ENCODE measurements at places on chromosomes 12 and 14. TPM values are rescaled to one million over a fixed set of nuclear protein-coding genes. Genes with fewer than 3 reads are reported as not detected.
A peak's percentile ranks its signal among the peaks of the same experiment; 100 is the strongest.

The C1QL4 gene
- not detected for total RNA-seq

The GLIPR1L2 gene
- 0.50 TPM for total RNA-seq

The LMO3 gene
- total RNA-seq, result not detected

The KCNC2 gene
- not detected for total RNA-seq

The ZC3H10 gene
- 7.4 TPM for total RNA-seq

The AKAP3 gene
- 7.7 TPM for total RNA-seq

DNA sequence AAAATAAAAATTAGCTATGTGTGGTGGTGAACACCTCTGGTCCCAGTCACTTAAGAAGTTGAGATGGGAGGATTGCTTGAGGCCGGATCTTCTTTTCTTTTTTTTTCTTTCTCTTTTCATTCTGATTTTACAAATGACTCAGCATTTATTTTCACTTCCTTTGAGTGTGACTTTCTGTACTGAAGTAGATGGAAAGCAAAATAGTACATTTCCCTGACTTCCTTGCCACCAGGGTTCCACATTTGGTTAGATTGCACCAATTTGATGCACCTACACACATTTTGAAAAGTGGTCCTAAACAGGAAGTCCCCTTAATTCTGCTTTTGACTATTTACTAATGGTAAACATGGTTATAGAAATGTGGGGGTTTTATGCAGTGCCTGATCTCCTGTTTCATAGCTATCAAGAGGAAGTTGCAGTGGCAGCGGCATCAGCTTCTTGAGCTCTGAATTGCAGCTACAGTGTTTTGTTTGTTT lies 13.0 kb upstream of the LEMD3 start:
- peaks cover 27% of the 10 kb centered on the region for H3K4me1 ChIP-seq
- peaks cover 24% of the 10 kb centered on the region for H3K27me3 ChIP-seq
- H3K36me3 ChIP-seq, result no peaks in the 10 kb centered on the region
- peak overlapping the region; percentile 72 for H3K4me3 ChIP-seq

DNA sequence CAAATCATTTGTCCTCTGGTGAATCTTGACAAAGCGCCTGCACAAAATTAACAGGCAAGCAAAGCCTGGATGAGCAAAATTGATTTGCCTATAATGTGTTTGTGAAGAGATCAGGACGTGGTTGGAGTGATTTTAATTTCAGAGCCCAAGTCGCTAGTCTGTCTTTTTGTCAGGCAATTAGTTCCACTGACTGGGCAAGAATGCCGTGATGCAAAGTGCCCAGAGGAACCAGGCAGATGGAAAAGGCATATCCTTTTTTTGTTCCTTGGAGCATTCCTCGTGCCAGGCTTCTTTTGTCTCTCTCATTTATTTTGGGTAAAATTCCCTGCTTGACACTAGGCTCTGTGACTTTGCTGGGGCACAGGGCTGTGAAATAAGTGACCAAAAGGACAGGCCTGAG lies 65.9 kb upstream of the CCDC198 start:
- no peaks in the 10 kb centered on the region for H3K36me3 ChIP-seq
- H3K4me3 ChIP-seq, result no peak overlapping the region
- H3K27me3 ChIP-seq, result no peaks in the 10 kb centered on the region
- no peak for DNase-seq
- H3K4me1 ChIP-seq, result no peaks in the 10 kb centered on the region

GRCh38 chr14:58584383-58584782 lies 53.4 kb upstream of the DACT1 start:
- H3K36me3 ChIP-seq, result peaks cover 5% of the 10 kb centered on the region
- H3K4me1 ChIP-seq, result peaks cover 8% of the 10 kb centered on the region
- H3K27me3 ChIP-seq, result no peaks in the 10 kb centered on the region
- DNase-seq, result no peak

DNA sequence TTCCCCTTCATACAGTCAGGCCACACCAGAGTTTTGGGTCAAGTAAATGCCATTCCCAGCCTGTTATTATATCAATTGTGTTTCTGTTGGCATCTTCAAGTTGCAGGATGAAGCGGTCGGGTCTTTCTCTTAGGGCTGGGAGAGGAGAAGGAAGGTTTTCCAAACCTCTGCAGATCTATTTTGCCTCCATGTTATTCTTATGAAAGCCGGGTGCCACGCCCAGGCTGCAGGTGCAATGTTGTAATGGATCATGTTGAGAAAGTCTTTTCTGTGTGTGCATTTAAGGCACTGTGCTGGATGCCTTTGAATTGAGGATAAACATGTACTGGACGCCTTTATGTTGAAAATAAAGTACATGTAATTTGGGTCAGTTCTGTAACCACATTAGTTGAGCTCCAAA lies 164.4 kb upstream of the HIF1A start:
- DNase-seq, result no peak
- H3K27ac ChIP-seq, result peak overlapping the region; percentile 79
- H3K36me3 ChIP-seq, result peaks cover 25% of the 10 kb centered on the region
- H3K4me1 ChIP-seq, result peaks cover 94% of the 10 kb centered on the region
- no peaks in the 10 kb centered on the region for H3K27me3 ChIP-seq
- no peak overlapping the region for H3K4me3 ChIP-seq

DNA sequence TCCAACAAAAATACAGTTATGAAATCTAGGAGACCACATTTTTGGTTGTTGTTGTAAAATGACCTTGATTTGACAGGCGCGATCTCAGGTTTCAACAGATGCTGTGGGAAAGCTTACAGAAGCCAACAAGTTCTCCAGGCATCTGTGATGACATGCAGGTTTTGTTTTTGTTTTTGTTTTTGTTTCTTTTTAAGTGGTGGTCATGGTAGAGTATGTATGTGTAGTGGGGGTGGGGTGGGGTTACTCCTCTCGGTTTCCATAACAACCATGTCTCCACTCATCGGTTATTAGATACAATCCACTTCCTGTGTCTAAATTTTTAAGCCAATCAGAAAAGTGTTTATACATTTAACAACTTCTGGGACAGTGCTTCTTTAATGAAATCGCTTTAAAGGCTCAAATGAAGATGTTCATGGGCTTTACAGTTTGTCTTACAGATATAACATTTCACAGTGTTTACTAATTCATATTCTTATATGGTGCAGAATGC lies 199.9 kb upstream of the FOXN3 start:
- no peaks in the 10 kb centered on the region for H3K27me3 ChIP-seq
- no peak for DNase-seq
- H3K4me1 ChIP-seq, result peaks cover 82% of the 10 kb centered on the region
- H3K36me3 ChIP-seq, result peaks cover 6% of the 10 kb centered on the region
- H3K4me3 ChIP-seq, result peak overlapping the region; percentile 97

All from activated T-cell treated with anti-CD3 and anti-CD28 coated beads, Interleukin-2, amount 50 U/mL, for 72 hours (primary cell).